Endothelial cell (in vitro differentiated cells): ENCODE measurements at places on chromosomes 1 and 21.

- no peak for DNase-seq
Measured at GRCh38 chr21:43956670-43957035, 55.5 kb upstream of the TRAPPC10 start.

GRCh38 chr1:83593073-83593472 lies 405.9 kb downstream of the TTLL7 start:
- no peak for DNase-seq

GRCh38 chr1:52139817-52140540 lies 1.9 kb upstream of the ZFYVE9 start:
- no peak for DNase-seq

DNA sequence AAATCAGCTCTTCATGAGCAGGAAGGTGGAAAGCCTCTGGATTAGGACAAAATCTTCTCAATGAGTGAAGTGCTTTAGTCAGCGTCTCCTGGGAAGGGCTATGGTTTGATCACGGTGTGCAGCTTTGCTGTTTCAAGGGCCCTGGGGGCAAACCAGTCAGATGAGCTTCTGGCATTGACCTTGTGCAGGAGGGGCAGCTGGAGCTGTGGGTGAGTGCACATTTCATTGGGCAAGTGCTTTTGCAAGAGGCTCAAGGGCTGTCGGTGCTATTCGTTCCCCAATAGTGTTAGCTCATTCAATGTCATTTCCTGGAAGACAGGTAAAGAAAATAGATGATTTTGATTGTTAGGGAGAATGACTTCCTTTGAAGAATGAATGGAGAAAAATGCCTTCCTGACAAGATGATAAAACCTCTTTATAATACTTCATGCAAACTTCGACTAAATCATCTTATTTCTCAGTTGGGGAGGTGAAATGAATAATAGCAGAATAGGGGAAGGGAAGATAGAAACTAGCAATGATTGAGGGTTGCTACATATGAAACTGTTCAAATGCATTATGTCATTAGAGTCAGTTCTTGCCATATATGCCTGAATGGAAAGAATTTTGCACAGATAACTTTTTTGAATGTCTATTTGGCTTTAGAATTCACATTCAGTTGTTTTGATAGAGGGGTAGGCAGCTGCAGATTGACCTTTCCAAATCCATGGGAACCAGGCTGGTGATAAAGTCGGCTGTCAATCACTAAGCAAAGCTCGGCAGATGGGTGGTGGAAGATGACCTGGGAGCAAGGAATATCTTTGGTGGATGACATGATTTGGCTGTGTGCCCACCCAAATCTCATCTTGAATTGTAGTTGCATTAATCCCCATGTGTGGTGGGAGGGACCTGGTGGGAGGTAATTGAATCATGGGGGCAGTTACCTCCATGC lies 12.9 kb upstream of the DISC1 start:
- no peak for DNase-seq

GRCh38 chr1:238107322-238107721 lies 216.6 kb upstream of the ZP4 start:
- DNase-seq: no peak

DNA sequence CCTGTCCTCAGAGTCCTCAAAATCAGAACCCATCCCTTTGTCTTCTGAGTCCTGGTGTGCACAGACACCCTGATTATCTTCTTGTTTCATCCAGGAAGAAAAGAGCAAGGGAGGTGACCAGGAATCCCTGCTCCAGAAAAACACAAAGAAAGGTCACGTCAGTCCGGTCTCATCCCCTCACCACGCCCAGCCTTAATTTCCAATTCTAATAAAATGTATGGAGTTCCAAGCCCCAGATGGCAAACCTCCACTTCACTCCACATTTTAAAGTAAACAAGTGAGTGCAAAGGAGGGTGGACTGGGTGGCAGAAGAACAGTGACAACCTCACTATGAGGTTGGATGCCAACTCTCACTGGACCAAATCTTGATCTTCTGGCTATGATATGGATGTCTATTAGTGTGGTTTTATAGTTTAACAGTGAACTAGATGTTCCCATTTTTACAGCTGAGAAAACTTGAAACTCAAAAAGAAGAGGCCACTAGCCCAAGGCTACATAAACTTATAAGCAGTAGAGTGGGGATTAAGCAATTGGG lies 22.0 kb downstream of the ZNF697 start:
- DNase-seq: no peak

GRCh38 chr1:46094471-46095005 lies 37.9 kb downstream of the PIK3R3 start:
- no peak for DNase-seq
